Stimulated activated naive CD8-positive, alpha-beta T cell treated with anti-CD3 and anti-CD28 coated beads, Interleukin-15, Interleukin-2, amounts not matched to agents 100 U/mL and 50 U/mL, for 24 hours (primary cell): ENCODE measurements at places on chromosomes 7 and 10.

DNA sequence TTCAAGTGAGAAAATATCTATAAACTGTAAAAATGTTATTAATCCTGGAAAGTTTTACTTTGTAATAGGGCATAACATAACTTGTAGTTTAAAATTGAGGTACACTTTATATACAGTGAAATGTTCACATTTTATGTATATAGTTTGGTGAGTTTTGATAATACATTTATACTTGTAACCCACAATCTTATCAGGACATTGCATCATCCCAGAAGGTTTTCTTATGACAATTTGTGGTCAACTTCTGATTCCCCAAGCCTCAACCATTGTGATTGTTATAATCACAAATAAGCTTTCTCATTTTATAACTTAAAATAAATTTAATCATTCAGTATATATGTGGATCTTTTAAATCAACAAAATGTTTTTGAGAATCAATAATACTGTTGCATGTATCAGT lies 151.1 kb downstream of the TFPI2 start:
- DNase-seq = no peak

DNA sequence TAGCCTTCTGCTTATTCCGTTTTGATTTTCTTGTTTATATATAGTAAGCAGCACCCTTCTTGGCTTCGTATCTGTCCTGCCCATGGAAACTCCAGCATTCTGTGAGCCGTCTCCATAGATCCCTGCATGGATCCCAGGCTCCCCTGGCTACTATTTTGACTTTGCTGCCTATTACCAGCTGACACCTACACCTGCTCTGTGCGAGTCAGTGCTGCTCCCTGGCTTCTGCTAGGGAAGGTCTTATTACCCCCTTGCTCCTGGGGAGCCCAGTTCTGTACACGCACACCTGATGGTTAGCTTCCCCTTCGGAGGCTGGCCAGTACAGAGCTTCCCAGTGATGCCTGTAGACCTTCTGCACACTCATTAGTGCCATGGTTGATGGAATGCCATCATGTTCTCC lies 35.4 kb downstream of the NACAD start:
- DNase-seq = no peak

DNA sequence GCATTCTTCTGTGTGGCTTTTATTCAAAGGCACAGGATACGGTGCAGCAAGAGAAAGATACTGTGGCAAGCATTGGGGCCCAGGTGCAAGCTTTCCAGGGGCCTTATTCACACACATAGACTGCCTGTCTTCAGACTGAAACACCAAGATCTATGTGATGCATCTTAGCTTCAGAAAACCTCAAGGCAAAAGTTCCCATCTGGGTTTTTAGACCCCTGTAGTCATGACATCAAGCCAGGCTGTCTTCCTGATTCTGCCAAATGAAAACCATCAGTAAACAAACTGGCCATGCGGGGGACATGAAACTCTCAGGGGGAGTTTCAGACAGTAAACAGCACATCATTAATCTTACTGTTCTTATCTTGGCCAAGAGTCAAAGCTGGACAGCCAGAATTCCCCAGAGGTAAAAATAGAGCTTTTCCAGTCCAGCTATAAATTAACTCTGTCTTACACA lies 9.8 kb downstream of the AGBL3 start:
- DNase-seq = no peak

- DNase-seq = no peak
Measured at GRCh38 chr10:2623675-2624274, 443.6 kb upstream of the PFKP start.

DNA sequence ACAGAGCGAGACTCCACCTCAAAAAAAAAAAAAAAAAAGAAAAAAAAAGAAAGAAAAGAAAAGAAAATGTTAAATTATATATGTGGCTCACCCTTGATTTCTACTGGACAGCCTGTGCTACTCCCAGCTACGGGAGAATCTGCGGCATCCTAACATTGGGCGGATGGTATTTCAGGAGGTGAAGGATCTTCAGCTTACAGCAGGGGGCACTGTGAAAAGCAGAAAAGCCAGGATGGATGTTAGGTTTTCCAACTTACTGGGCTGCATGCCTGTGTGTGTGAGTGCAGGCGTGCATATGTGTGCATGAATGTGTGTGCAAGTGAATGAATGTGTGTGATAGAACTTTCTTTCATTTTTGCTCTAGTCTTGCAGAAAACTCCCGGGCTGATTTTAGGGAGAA lies 1066.5 kb downstream of the TYW1 start:
- DNase-seq = no peak

GRCh38 chr10:34145715-34146114 lies 669.4 kb downstream of the PARD3 start:
- DNase-seq = no peak

- no peak for DNase-seq
Measured at GRCh38 chr7:156017916-156018700, 205.8 kb upstream of the SHH start.

- no peak for DNase-seq
Measured at GRCh38 chr7:103680161-103681144, 234.4 kb upstream of the SLC26A5 start.

DNA sequence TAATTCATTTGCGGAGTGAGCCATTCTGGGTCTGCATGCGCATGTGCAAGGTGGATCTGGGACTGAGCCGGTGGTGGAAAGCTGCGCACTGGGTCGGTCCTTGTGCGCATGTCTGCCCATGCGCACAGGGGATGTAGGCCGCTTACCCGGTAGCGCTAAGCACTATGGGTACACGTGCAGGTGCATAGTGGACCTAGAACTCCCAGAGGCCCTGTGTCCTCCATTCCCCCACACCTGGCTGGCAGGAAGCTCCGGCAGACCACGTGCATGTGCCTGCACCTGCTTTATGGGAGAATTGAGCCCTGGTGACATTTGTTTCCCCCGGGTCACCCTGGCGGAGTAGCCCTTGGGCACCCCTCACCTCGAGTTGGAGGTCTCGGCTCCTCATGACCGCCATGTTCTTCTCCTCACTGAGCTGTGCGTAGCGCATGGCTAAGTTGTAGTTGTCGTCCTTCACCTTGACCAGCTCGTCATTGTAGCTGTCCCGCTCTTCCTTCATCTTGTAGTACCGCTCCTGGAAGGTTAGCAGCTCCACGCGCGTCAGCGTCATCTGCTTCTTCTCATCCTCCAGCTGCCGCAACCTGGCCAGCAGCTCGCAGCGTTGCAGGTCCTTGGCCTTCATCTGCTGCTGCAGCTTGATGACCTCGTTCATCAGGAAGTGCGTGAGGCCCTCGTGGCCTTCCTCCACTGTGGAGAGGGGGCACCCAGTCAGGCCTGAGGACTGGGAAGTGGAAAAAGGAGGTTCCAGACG lies 99.6 kb downstream of the CARD11 start:
- DNase-seq = no peak

DNA sequence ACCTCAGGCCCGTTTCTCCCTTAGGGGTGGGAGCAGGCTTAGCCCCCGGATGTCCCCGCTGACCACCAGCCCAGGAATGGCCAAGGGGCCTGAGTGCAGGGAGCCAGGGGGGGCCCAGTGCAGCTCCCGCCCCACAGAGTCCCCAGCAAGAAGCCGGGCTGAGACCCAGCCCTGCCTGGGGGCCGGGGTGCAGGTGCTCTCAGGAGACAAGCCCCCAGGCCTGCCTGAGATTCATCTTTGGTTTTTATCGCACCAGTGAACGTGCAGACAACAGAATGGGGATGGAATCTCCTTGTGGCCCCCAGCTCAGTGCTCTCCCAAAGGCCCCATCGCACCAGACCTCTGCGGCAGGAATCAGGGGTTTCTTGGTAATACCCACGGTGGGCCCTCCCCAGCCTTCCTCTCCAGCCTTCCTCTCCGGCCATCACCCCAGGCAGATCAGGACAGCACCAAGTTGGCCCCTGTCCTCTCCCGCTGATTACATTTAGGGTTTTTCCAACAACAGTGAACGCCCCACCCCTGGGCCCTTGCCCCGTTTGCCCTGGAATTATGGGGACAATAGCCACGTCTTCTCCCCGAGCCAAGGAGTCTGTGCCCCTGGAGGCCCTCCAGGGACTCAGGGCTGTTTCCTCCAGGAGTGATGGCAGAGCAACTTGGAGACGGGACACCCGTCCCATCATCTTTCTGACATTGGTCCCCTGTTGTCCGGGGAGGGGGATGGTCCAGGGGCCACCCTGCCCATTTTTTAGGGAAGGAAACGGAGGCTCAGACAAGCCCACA lies 22.4 kb downstream of the ADAP1 start:
- no peak for DNase-seq

- no peak for DNase-seq
Measured at GRCh38 chr7:157461573-157462418, 125.0 kb downstream of the DNAJB6 start.

DNA sequence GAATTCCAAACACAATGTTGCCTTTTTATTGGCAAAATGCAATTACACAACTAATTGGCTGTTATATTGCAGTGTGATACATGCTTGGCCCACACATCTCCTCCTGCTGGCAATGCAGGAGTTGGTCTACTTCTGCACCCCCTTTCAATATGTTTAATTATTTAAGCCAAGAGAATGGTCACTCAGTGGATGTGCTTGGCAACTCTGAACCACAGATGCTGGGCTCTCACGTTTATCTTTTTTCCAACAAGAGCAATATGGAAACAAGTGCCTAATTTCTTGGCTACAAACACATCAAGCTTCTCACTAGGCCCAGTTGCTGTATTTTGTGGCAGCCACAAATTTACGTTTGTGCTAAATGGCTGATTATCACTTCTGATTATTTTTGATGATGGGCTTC lies 1149.2 kb upstream of the CELF2 start:
- no peak for DNase-seq
